ENCODE measurements at places on chromosomes 11 and 22.

GRCh38 chr22:37765498-37765897 is 42.2 kb upstream of the GCAT start:
- DNase-seq = no peak

DNA sequence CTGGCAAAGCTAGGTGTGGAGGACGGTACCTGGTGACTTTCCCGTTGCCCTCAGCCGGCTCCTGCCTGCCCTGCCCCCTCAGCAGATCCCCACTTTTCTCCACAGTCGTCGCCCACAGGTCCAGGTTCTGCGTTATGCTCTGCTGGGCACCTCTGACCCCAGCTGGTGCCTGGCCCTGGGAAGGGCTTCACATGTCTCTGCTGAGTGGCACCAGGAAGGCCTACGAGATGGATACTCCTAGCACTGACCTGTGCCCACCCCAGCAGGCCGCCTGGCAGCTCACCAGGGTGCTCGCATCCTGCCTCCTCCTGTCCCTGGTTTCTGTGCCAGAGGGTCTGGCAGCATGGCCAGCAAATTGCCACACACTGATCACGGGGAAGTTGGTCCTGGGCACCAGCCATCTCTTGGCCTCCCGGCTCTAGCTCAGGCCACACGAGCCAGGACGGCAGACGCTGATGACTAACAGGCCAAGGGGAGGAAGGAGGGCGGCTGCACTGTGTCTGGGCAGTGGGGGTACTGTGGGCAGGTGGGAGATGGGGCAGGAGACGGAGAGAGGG is 13.8 kb downstream of the CARS1 start:
- DNase-seq = peak; percentile 72

DNA sequence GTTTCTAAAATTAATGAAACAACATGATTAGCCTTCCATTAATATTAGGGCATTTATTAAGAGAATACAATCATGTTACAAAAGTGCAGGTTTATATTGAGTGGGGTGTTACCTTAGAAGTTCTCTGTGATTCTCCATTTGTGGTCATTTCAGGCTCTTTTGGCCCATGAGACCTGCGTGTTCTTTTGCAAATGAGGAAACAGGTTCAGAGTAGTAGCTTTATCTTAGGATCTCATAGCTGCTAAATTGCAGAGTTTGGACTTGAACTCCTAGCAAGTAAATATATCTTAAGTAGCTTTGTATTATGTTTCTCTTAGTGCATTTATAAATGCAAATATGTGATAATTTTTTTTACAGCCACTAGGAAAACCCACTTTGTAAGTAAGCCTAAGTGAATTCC is 18.3 kb downstream of the FAR1 start:
- DNase-seq = no peak

DNA sequence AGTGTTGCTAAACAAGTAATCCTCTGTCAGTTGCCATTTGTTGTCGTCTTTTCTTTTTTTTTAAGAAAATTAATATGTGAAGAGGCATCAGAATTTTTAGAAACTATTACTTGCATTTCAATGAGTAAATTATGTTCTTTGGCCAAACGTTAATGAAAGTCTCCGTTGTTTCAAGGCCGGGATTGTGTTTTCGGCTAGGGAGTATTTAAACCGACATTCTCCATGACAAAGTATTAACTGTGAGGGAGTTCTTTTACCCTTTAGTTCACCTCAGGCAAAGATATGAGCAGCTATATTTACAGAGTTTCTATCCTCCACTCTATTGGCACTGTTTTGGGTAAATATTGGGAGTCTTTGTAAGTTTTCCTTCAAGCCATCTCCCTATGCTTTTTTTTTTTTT is 668.9 kb downstream of the METTL15 start:
- DNase-seq = no peak

DNA sequence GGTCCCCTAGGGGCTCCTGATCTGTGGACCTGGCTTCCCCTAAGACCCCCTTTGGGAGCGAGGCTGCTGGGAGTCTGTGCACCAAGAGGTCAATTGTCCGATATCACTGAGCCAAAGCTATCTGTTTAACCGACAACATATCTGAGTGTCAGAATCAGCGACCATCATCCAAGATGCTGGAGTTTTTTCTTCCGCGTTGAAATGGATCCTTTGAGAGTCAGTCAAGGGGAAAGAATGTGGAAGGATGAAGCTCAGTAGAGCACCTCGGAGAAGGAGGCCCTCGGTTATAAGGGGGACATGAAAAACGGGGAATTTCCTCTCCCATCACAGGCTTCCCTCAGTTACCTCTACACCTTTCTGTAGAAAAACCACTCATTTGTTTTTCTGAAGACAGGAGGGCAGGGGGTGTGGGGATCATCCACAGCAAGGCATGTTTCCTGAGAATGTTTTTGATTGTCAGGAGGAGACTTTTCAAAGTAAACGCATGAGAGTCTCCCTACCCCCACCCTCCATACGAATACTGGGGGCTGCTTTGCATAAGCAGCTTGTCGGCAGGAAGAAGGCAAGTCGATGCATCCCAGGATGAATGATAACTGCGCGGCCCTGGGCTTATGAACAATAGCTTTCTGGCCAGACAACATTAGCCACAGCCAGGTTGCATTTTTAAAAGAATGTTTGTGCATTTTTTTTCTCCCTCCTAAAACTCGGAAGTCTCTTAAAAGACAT is 37.7 kb upstream of the CCND1 start:
- DNase-seq = no peak

DNA sequence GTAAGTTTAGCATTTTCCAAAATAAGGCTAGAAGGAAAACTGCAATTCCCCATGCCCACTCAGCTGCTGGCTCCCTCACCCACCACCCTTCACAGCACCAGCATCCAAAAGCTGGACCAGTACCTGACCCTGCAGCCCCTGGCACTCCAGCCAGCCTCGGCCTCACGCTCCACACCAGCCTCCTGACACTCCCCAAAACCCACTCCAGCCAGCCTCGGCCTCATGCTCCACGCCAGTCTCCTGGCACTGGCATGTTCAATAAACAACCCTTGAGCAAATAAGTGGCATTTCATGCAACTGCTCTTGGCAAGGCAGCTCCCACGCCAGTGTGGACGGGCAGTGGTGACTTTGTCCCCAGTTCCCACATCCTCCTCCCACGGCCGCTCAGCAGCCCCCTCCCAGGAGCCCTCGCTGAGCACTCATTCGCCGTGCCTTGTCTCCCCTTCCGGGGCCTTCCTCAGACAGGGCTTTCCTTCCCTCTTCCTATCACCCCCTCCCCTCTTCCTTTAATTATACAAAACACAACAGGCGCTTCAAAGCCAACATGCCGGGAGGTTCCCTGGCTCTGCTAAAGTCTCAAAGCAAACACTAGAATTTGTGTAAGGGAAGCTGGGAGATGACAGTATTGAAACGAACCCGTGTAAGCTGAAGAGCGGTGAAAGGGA is 6.8 kb downstream of the TOLLIP start:
- no peak for DNase-seq

- peak; percentile 63 for DNase-seq
Observed at GRCh38 chr11:104609311-104610085, 288.8 kb downstream of the CASP12 start.

- DNase-seq = no peak
Observed at GRCh38 chr22:40377931-40378330, 7.5 kb downstream of the SGSM3 start.

DNA sequence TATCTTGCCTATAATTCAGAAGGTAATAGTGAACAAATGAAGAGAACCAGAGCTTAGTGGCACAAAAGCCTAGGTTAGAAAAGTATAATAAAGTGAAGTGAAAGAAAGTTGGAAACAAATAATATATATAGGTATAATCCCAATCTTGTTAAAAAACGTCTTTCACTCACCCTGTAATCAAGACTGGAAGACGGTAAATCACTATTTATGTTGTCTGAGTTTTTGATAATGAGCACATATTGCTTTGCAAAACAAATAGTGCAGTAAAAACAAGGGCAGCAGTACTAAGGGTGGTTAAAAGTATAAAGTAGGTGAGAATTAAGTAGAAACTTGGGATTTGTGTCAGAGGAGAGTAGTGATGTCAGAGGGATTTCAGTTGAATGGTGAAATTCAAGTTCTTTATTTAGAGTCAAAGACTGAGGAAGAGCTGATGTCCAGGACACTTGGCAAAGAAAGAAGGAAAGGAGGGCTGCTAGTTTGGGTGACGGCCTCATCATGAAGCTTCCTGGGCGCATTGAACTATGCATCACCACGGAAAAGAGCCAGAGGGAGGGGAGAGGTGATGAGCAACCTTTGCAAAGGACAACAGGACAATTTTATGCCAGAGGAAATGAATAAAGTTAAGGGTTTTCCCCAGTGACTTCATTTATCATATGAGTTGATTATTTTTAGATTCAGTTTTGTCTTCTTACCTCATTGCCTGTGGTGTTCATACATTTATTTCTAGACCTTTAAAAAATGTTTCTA is 11.4 kb downstream of the NCAM1 start:
- DNase-seq = no peak

DNA sequence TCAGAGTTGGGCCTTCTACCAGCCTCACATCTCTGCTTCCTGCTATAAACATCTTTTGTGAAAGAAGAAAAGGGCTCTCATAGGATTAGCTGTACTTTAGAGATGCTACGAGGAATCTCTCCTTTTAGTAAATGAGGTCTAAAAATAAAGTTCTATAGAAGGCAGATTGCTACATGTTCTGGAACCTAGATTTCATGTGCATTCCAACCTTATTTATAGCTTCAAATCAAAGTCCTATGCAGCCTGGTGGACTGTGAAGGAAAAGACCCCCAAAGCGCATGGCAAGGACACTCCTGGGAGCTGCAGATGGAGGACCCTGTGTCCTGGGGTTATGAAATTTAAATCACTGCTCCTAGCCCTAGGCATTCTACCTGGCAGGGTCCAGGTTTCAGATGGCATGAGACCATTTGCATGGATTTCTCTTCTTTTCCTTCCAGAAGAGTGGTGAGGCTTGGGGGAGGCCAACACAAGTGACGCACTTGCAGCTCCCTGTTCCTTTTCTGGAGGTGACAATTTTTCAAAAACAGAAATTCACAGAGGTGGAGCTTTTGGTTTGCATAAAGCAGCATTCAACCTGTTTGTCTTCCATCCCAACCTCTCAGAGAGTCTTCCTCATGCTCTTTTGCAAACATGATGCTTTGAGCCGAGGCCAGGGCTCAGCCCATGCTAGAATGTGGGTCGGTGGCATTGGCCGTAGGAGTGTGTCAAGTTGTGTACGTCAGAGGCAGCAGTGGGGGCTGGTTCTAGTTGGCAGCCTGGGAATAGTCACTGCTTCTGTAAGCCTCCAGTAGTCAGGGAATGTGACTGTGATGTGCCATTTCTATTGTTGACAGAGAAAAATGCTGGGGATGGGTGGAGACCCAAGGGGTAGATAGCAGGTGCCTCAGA is 6.3 kb downstream of the CRY2 start:
- DNase-seq = peak; percentile 75

- DNase-seq = no peak
Observed at GRCh38 chr22:30695351-30695851, 727 bp downstream of the OSBP2 start.

Data from head of caudate nucleus (tissue), 42 donors.